ENCODE measurements at places on chromosomes 13 and 19.
A peak's percentile ranks its signal among the peaks of the same experiment; 100 is the strongest.

DNA sequence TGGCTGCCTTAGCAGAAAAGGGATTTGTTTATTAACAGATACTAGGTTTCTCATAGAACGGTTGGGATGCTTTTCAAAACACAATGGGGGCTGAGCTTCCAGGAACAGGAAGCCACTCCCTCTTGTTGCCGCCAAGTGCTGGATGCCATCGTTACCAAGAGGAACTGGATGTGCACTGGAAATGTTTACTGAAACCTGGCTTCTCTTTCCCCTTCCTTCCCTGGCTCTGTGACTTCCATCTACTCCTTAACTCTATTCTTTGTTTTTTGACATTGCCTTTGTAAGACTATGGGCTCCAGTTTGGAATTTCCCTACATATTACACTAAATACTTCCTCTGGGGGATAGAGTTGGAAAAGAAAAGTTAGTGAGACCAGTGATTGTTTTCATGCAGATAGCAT is 11.7 kb upstream of the KL start:
- DNase-seq: no peak

- peak; percentile 24 for DNase-seq
These were observed 184.9 kb downstream of the TM9SF2 start for GRCh38 chr13:99686157-99686572.

DNA sequence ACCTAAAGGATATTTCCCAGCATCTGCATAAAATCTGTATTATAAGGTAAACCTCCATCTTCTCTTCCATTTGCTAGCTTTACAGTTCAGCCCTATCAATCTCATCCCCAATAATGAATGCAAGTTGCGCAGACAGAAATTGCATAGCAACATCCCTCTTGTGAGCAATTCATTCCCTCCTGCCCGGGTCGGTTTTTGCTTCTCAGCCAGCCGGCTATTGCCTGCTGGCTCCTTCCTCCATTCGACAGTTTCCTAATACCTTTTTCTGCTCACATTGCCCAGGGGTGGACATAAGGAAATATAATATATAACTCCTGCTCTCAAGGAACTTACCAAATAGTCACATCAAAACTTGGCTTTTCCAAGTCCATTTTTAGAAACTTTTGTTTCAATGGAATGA is 125.2 kb downstream of the FGF9 start:
- DNase-seq: no peak

DNA sequence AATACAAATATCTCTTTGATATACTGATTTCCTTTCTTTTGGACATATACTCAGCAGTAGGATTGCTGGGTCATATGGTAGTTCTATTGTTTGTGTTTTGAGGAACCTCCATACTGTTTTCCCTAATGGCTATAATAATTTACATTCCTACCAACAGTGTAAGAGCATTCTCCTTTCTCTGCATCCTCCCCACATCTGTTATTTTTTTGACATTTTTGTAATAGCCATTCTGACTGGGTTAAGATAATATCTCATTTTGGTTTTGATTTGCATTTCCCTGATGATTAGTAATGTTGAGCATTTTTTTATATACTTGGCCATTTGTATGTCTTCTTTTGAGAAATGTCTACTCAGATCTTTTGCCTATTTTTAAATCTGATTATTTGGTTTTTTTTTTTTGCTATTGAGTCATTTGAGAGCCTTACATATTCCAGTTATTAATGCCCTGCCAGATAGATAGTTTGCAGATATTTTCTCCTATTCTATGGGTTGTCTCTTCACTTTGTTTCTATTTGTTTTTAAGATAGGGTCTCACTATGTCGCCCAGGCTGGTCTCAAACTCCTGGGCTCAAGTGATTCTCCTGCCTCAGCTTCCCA is 95.7 kb downstream of the FNDC3A start:
- DNase-seq: no peak

DNA sequence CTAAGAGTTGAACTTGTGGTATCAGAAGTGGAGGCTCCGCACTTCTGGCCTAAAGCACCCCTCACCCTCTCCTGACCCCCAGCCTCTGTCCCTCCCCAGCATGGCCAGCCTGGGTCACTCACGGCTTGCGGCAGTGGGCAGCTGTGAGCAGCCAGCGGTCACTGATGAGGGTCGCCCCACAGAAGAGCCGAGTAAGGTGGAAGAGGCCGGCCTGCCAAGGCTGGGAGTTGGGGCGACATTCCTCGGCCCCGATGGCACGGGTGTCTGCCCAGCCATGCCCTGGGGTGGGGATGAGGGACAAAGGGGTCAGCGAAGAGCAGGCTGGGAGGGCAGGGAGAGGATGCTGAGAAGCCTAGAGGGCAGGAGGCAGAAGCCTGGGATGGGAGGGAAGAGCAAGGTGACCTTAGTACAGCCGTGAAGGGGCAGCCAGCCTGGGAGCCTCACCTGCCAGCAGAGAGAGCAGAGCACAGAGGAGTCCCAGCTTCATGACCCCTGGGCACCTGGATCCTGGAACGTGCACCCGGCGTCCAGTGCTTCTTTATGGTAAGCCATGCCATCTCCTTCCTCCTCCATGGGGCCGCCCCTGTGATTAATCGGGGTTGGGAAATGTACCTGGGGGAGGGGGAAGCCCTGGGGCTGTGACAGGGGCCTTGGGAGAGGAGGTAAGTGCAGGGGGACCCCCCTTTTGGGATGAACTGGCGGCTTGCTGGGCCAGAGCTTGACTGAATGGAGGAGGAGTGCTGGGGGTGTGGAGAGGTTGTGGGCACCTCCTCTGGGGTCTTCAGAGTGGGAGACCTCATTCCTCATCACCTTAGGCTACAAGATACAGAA is 7.9 kb upstream of the KLK8 start:
- DNase-seq: no peak

DNA sequence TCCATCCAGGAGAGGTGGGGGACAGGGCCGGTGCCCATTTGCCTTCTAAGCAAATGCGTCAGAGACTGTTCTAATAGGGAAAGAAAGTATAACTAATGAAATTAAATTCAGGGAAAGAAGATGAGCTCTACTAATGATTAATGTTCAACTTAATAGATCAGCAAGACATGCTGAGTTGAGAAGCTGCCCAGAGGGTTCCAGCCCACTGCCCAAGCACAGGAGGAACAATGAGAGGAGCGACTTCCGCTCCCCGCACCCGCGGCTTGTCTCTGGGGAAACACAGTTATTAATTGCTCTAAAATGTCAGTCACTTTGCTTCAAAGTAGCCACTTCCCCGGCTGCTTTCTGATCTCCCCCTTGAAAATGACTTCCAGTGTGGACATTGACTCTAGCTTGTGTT is 331.3 kb downstream of the UQCRFS1 start:
- DNase-seq: peak; percentile 87

DNA sequence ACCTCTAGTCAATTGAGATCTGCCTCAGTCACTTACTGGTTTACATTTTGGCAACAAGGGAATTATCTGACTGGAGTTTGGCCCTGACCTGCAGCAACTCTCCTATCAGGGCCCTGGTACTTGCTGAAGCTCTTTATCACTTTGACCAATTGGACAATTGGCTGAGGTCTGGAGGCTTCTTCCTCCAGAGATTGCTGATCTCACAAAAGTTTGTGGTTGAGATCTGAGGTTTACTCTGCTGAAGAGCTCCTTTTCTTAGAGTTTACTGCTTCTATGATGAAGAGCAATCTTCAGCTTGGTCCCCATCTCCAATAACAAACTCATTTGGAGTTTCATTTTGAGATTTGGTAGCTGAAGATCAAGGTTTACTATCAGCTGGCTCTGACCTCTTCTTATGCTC is 276.9 kb upstream of the SGCG start:
- no peak for DNase-seq

DNA sequence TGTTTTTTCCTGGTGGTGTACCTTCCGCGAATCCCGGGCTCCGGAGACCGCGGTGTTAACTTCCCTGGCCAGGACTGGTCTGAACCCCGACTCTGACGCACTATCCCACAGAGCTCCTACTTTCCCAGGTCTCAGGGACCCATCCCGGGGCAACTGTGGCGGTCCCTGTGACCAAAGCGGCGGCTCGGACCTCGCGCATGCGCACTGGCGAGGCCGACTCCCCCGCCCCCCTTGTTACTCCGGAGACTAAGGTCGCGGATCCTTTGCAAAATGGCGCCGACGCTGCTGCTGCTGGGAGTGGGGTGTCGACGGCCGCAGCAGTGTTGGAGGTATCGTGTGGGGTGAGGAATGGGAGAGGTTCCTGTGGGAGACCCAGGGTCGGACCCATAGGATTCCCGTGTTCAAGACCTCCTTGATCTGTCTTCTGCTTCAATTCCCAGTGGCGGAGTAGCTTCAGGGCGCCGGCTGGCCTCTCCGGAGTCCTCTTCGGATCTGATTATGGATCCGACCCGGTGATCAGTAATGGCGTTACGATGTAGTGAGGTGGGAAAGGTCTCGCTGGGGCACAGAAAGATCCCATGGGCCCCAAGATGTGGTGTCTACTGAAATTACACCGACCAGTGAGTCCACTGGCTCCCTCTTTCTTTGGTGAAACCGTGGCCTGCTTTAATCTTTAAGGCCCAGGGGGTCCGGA is 66.6 kb upstream of the ZNF527 start:
- peak; percentile 27 for DNase-seq

DNA sequence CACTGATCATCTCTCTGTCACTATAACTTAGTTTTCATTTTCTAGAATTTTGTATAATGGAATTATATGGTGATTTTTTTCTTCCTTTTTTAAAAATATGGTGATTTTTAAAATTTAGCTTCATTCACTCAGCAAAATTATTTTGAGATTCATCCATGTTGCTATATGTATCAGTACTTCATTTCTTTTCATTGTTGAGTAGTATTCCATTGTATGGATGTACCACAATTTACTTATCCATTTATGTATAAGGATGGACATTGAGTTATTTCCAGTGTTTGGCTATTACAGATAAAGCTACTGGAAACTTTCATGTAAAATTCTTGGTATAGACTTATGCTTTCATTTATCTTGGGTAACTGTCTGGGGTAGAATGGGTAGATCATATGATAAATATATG is 12.8 kb downstream of the ZNF546 start:
- DNase-seq: no peak

DNA sequence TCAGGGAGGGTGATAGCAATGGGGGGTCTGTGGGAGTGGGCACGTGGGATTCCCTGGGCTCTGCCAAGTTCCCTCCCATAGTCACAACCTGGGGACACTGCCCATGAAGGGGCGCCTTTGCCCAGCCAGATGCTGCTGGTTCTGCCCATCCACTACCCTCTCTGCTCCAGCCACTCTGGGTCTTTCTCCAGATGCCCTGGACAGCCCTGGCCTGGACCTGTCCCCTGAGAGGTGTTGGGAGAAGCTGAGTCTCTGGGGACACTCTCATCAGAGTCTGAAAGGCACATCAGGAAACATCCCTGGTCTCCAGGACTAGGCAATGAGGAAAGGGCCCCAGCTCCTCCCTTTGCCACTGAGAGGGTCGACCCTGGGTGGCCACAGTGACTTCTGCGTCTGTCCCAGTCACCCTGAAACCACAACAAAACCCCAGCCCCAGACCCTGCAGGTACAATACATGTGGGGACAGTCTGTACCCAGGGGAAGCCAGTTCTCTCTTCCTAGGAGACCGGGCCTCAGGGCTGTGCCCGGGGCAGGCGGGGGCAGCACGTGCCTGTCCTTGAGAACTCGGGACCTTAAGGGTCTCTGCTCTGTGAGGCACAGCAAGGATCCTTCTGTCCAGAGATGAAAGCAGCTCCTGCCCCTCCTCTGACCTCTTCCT is 9.3 kb upstream of the CEACAM7 start:
- DNase-seq: no peak

DNA sequence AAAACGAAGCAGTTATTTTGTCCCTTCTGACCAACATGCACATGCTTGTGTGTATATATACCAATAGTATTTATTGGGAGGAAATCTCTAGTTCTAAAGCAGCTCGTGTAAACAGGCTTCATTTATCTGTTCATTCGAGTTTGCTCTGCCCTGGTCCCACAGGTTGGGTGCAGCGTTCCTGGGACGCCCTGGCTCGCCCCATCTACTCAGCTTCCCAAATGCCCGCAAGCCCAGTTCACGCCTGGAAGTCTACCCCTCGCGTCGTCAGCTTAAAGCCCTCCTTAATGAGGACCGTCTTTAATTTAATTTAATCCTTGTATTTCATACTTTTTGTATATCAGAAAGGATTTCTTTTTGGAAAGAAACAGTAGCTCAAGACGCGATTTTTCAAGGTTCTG is 604 bp downstream of the THSD1 start:
- peak; percentile 19 for DNase-seq

DNA sequence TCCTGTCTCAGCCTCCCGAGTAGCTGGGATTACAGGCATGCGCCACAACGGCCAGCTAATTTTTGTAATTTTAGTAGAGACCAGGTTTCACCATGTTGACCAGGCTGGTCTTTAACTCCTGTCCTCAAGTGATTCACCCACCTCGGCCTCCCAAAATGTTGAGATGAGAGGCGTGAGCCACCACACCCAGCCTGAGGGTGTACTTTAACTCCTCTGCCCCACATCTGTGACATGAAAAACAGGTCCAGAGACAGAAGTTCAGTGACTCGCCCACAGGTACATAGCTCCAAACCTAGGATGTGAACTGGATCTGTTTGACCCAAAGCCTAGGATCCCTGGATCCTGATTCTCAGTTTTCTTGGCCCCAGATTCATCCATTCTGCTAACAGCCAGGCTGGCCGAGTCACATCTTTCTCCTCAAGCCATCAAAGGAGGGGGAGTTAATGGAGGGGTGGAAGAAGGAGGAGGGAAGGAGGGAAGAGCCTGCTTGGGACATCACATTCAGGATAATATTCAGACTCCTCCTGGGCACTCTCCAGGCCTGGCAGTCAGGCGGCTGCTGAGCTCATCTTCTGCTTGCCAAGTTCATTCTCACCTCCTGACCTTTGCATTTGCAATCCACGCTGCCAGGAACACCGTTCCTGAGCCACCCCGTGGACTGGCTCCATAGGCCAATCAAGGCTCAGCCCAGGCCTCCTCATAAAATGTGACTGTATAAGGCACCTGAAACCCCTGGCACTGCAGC is 3.1 kb downstream of the SPC24 start:
- peak; percentile 84 for DNase-seq

DNA sequence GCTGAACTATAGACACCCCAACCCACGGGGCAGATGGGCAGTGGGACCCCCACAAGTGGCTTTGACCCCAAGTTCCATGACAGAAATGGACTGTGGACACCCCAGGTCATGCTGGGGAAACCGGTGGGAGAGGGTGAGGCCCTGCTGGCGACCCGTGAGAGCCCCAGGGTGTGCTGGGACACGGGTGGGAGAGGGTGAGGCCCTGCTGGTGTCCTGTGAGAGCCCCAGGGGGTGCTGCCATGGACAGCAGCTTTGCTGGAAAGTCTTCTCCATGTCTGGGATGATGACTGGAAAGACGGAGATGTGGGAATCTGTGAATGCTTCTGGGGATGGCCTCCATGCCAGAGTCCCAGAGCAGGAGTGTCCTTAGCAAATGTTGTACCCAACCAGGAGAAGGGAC is 148.4 kb downstream of the URI1 start:
- no peak for DNase-seq

GRCh38 chr13:38784036-38784880 is 97.4 kb downstream of the FREM2 start:
- DNase-seq: peak; percentile 93

- DNase-seq: no peak
These were observed 14.5 kb upstream of the RAB20 start for GRCh38 chr13:110576070-110576394.

GRCh38 chr19:18001777-18002345 is 6.1 kb upstream of the ARRDC2 start:
- DNase-seq: no peak
